Cardiac muscle cell (in vitro differentiated cells and primary cell): ENCODE measurements at places on chromosomes 16 and 17.

- no peak for DNase-seq
Observed at GRCh38 chr16:81592353-81592866, 147.8 kb downstream of the CMIP start.

GRCh38 chr17:76137001-76137350 is 4.1 kb downstream of the FOXJ1 start:
- DNase-seq: no peak

DNA sequence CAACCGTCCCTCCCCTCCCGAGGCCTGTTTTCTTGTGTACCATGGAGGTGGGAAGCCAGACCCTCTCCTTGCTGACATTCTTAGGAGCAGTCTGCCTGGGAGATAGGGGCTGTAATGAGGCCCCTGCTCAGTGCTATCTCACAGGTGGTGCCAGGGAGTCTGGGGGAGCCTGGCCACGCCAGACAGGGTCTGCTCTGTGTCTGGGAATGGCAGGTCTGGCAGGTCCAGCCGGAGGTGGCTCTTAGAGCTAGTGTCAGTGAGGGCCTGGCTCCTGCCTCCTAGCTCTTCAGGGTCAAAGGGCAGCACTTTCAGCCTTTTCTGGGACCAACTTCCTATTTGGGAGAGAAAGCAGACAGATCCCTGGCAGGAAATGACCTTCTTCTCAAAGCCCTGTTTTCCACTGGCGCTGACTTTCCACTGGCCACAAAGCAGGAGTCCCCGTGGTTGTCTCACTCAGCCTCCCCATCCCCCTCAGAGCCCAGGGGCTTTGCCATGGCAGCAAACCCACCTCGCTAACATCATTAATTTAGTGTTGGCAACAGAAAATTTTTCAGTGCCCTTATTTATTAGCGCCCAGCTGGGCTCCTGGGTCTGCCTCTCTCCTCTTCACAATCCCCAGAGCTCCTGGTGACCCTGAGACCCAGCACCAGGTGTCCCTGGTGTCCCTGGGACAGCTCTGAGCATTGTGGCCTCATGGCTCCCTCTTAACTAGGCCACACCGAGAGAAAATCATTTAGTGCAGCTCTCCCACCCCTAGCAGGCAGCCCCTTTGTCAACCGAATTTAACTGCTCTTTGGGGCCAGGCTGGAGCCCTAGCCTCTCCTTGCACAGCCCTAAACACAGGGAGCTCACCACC is 24.0 kb upstream of the DOK4 start:
- no peak for DNase-seq

- DNase-seq: no peak
Observed at GRCh38 chr17:58492238-58493121, 4.3 kb upstream of the HSF5 start.

- DNase-seq: no peak
Observed at GRCh38 chr17:66900126-66901010, 64.1 kb upstream of the CACNG4 start.

GRCh38 chr17:60463157-60463835 is 41.0 kb downstream of the CHCT1 start:
- no peak for DNase-seq

DNA sequence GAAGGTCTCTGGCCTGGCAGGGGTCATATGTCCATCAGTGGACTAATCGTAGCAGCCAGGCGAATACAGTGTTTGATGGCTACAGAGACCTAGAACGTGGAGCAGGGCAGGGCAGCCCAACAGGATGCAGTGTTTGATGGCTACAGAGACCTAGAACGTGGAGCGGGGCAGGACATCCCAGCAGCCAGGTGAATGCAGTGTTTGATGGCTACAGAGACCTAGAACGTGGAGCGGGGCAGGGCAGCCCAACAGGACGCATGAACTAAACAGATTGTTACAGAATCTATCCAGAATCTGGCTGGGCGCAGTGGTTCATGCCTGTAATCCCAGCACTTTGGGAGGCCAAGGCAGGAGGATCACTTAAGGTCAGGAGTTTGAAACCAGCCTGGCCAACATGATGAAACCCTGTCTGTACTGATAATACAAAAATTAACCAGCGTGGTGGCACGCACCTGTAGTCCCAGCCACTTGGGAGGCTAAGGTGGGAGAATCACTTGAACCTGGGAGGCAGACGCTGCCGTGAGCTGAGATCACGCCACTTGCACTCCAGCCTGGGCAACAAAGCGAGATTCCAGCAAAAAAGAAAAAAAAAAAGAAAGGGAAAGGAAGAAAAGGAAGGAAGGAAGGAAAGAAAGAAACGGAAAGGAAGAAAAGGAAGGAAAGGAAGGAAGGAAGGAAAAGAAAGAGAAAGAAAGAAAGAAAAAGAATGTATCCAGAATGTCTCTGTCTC is 65.2 kb upstream of the RPH3AL start:
- DNase-seq: no peak

- DNase-seq: peak; percentile 77
Observed at GRCh38 chr17:32111141-32111771, 31.0 kb upstream of the RHOT1 start.

DNA sequence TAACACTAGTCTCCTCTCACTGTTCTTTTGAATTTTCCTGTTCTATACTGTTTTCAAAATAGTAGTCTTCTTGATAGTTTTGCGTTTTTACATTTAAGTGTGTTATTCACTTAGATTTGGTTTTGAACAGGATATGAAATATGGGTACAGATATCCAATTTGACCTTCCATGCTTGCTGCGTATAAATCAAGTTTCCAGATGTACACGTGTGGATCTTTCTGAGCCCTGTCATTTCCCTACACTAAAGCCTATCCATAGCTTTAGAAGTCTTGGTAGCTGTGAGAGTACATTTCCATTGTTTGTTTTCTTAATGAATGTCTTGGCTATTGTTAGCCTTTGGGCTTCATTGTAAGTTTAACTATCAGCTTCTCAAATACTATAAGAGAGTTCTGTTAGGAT is 20.4 kb downstream of the CYLD start:
- DNase-seq: no peak

GRCh38 chr16:88455610-88456355 is 2.7 kb downstream of the ZFPM1 start:
- peak; percentile 74 for DNase-seq

- DNase-seq: no peak
Observed at GRCh38 chr16:19563377-19563776, 7.9 kb downstream of the VPS35L start.

DNA sequence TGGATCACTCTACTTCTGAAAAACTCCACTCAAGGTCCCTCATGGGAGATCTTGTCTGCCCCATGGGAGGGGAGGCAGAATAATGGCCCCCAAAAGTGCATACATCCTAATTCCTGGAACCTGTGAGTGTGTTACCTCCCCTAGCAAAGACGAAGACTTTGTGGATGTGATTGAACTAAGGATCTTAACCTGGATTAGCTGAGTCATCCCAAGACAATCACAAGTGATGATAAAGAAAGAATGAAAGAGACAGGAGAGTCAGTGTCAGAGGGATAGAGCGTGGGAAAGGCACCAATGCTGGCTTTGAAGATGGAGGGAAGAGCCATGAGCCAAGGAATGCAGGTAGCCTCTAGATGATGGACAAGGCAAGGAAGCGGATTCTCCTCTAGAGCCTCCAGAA is 374.7 kb upstream of the DYNLRB2 start:
- DNase-seq: no peak

DNA sequence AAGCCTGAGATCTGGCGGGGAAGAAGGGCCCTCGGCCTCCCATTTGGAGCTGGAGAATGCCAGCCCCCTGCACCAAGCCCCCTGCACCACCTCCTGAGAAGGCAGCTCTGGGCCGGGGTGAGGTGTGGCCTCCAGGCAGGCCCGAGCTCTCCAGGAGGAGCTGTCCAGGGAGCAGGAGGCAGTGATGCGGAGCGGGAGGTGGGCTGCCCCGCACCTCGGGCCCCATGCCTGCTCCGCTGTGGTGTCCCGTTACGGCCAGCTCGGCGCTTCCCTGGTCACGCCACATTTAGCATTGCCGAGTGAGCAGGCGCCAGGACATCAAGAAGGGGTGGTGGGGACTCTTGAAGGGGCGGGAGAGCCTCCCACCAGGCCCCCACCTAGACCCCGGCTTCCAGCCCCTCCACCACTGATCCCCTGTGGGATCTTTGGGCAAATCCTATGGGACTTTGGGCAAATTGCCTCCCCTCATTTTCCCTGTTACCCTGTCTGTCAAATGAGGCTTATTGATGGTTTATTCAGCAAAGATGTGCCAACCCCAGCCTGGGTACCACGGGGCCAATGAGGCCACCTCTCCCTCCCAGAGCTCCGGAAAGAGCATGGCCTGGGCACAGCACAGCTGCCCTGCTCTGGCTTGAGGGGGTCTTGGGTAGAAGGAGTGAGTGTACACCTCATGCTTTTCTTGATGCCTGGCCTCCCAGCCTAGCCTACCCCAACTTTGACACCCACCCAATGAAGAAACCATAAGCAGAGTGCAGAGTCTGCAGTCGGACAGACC is 15.3 kb downstream of the FOXN1 start:
- peak; percentile 46 for DNase-seq

DNA sequence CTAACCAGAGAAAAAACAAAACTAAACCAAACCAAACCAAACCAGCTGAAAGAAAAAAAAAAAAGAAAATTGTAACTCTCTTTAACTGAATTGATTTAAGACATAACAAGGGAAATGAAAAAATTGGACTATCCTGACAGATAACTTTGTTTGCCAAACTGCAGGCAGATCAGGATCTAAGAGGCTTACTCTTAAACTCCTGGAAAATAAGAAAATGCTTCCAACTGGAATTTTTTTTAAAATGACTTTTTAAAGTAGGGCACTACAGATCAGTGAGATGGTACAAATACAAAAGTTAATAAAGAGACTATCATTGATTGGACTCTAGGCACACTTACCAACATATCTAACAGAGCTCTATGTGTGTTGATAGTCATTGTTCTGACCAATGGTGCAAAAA is 125.5 kb upstream of the KCNJ16 start:
- no peak for DNase-seq

DNA sequence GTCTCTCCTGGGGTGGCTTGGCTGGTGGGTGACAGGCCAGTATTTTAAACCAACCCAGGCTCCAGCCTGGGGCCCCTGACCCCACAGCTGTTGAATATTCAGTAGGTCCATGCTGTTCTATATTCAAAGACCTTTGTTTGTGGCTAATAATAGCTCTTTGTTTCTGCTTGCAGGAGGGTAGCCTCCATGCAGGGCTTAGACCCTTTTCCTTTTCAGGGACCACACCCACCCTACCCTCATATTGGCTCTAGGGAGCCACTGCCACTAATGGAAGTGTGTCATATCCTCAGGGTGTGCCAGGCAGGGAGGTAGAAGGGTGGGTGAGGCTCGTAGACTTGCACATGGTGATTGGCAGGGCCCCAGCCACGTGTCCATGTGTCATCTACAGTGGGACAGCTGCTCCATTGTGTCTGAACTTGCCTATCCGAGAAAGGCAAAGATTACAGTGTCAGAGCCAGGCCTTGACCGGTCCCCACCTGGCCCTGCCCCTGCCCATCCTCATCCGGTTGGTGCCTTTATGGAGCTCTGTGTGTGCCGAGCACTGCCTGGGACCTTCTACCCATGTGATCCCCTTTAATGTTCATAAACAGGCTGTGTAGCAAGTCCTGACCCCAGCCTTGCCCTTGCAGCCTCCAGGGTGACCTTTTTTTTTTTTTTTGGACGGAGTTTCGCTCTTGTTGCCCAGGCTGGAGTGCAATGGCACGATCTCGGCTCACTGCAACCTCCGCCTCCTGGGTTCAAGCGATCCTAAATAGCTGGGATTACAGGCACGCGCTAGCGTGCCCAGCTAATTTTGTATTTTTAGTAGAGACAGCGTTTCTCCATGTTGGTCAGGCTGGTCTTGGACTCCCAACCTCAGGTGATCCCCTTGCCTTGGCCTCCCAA is 22.1 kb downstream of the TMC7 start:
- no peak for DNase-seq

DNA sequence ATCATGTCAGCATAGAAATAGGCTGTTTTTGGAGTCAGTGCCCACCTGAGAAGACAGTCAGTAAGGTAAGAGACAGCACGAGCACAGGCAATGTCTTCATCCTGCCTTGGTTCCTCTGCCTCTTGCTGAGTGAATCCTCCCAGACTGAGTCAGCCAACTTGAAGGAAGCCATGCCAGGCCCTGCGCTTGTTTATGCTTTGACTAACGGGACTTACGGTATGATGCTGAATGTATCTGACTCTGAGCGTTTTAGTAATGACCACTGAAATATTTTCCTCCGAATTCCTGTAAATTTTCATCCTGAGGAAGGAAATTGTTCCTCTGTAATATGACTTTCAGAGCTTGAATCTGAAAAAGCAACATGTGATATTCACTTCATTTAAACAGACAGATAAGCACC is 18.0 kb downstream of the C17orf67 start:
- DNase-seq: peak; percentile 22

DNA sequence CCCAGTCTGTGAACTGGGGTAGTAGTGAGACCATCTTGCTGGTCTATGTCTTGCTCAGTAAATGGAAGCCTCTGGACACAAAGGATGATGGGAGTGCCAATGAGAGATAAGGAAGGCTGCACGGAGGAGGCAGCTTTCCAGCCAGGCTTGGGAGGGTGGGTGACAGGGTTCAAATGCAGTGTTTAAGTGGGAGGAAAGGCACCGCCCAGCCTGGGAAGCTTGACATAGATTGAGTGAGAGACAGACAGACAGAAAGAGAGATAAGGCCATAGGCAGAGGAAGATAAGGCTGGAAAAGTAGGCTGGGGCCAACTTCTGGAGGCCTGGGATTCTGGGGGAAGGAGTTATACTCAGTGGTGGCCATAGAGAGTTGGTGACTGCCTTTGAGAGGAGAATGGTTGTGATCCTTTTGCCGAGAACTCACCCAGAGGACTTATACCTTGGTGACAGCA is 7.2 kb upstream of the COL1A1 start:
- DNase-seq: peak; percentile 32

- no peak for DNase-seq
Observed at GRCh38 chr16:50068550-50068949, 2.8 kb downstream of the HEATR3 start.

DNA sequence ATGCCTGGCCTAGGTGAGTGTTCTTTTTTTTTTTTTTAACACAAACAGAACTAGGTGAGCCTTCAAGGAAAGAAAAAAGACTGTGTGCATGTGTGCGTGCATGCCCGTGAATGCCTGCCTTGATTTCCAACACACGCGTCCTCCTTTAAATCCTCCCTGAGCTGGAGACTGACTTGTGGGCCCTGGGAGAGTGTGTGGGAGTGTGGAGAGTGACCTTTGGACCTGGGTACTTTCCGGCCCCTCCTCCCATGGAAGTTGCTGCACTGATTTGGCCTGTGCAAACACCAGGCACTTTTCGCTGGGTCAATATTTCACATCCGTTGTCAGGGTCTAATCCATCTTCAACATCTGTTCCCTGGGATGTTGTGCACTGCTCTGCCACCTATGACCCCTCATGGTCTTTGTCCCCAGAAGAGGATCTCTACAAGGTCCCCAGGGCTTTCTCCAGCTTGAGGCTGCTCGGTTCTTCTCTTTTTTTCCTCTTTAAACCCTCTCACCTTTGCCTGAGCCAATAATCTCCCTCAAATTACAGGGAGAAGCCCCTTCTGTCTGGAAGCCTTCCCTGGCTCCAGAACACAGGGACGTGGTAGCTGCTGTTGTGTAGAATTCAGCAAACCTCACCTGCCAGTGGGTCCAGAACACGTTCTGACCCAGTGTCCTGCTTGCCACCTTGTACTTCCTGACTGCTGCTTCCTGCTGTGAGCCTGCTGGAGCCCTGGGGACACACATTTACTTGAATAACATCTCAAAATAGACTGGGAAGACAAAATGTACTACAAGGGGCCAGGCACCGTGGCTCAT is 20.8 kb upstream of the ATP5MC1 start:
- peak; percentile 25 for DNase-seq

- no peak for DNase-seq
Observed at GRCh38 chr17:28574526-28574925, 2.2 kb downstream of the ALDOC start.

- DNase-seq: no peak
Observed at GRCh38 chr17:49597928-49598655, 22.4 kb downstream of the NXPH3 start.
